Stimulated activated CD4-positive, alpha-beta T cell treated with anti-CD3 and anti-CD28 coated beads, Interleukin-4, amount 100 ng/mL, for 1 hour (primary cell): ENCODE measurements at places on chromosomes 11 and 22.

- no peak for DNase-seq
Measured at GRCh38 chr22:39463931-39464390, 7.1 kb downstream of the MGAT3 start.

DNA sequence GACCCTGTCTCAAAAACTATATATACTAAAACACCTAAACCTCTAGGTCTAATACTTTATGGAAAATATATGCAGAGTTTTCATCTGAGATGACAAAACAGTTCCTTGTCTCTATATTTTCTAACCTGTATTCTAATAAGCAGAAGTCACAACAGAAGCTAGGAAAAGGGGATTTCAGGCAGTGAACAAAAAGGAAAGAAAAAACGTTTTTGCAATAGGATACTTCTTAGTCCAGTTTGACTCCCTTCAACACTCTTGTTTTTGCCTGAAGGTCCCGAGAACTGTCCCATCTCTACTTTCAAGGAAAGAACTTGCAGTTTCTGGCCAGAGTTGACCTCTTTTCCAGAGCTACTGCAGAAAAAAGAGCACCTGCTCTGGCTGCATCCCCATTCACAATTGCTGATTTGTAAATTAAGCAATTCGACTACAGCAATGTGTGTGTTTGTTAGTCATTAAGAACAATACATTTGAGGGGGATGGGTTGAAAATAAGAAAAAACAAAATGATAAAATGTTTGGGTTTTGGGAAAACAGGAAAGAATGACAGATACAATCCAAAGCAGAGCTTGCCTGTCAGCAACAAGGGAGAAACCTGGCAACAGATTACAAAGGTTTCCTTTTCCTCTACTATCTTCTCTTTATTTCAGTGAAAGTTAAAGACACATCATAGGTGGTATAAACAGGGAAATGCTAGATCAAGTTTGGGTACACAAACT is 160.0 kb downstream of the FCHSD2 start:
- DNase-seq, result no peak

- DNase-seq, result no peak
Measured at GRCh38 chr22:23383491-23384361, 196.4 kb downstream of the IGLL1 start.

DNA sequence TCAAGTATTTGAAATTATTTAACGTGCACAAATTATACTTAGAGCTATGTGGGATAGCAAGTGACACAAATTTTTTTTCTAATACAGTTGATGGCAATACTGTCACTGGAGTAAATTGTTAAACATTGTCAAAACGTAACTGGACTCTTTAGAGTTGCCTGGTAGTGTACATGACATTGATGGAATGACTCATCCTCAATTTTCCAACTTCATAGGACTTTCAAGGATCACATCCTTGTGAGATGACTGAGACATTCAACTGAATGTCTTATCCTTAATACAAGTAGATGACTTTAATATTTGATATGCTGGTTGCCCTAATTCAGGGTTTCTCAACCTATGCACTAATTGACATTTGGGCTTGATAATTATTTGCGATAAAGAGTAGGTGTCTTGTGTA is 310.0 kb downstream of the SWAP70 start:
- DNase-seq, result no peak

GRCh38 chr11:12289667-12290476 is 87.5 kb upstream of the PARVA start:
- no peak for DNase-seq

- no peak for DNase-seq
Measured at GRCh38 chr22:30297991-30298701, 8.8 kb upstream of the CASTOR1 start.

GRCh38 chr22:45159652-45160462 is 3.9 kb upstream of the NUP50 start:
- no peak for DNase-seq

- DNase-seq, result no peak
Measured at GRCh38 chr11:64826062-64826461, 15.7 kb upstream of the MEN1 start.

DNA sequence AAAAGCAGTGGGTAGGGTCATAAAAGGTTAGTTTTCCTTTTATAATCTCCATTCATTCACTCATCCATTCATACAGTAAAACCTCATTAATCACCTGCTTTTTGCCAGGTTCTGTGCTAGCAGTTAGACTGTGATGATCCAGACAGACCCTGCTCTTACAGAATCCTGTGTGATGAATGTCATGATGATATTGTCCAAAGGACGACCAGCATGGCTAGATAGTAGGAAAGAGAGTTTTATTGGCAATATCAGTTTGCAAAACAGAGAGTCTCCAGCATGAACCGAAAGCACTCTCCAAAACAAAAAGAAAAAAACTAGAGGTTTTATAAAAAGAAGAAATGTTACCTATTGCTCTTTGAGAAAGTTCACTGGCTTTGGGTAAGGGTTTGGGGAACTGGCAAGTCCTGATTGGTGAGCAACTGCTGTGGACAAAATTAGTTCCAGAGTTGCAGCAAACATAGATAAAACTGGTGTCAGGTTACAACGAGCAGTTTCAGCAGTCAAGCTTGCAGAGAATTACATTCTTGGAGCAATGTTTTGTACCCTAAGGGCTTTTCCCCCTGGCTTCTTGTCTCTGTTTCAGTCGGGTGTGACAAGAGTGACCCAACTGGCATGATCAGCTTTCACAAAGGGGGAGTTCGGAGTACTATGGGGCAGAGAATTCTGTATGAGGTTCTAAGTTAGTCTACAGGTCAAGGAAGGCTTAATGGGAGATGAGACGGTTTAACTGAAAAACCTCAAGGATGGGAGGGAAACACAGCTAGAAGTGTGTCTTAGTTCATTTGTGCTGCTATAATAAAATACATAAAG is 58.3 kb downstream of the HSD17B12 start:
- no peak for DNase-seq

- no peak for DNase-seq
Measured at GRCh38 chr11:17021511-17021910, 7.3 kb upstream of the PLEKHA7 start.

DNA sequence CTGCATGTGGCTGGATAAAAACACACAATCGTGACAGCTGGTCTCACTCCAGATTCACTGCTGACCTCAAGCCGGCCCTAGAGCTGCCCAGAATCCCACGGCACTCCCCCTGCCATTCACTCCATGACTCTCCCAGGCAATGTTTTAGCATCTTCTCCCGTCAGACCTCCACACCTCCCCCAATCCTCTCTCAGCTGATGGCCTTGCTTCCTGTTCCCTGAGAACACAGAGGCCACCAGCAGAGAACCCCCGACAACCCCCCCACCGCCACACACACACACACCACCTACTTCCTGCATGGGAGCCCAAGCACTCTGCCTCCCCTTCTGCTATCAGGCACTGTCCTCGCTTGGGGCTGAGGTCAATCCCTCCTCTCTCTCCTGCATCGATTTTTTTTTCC is 9.3 kb downstream of the TNKS1BP1 start:
- no peak for DNase-seq

- DNase-seq, result peak; percentile 45
Measured at GRCh38 chr22:44026630-44027511, 2.8 kb downstream of the PARVB start.

- DNase-seq, result peak; percentile 88
Measured at GRCh38 chr22:37566903-37567798, 6.9 kb downstream of the CDC42EP1 start.

DNA sequence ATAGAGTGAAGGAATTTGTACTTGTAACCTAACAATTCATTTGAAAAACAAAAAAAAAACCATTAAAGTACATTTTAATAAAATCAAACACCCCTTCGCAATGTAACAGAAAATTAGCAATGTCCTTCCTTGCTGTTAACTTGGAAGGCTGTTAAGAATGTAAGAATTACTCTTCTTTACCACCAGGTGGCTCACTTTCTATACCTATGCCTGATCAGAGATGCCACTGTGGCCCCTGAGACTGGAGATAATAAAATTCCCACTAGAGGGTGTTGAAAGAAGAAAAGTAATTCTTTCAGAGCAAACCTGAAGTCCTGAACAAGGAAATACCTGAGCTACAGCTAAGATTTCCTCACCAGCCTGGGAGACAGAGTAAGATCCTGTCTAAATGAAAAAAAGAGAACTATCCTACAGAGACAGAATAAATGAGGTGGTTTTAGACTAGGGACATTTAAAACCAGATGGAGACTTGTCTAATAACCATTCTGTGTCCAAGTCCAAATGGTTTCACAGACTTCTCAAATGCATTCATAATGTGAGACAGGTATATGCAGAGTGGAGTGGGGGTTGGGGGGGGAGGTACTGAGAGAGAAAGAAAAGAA is 1089.3 kb downstream of the FAM181B start:
- no peak for DNase-seq

- no peak for DNase-seq
Measured at GRCh38 chr11:114170226-114170625, 110.7 kb downstream of the ZBTB16 start.

GRCh38 chr11:11528986-11529385 is 92.8 kb downstream of the GALNT18 start:
- no peak for DNase-seq

- no peak for DNase-seq
Measured at GRCh38 chr11:66131937-66132632, 62.0 kb downstream of the PACS1 start.

DNA sequence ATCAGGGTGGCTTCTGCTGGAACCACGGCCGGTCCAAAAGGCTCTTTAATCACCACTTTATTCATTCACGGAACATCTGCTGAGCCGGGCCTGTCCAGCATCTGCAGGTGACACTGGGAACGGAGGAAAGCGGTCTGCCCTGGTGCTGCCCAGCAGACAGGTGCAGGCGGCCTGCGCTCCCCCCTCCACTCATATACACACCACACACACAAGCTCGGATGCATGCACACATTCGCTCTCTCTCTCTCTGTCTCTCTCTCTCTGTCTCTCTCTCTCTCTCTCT is 736.9 kb downstream of the BRD1 start:
- DNase-seq, result no peak

- DNase-seq, result no peak
Measured at GRCh38 chr11:102573851-102574250, 43.3 kb upstream of the MMP7 start.

DNA sequence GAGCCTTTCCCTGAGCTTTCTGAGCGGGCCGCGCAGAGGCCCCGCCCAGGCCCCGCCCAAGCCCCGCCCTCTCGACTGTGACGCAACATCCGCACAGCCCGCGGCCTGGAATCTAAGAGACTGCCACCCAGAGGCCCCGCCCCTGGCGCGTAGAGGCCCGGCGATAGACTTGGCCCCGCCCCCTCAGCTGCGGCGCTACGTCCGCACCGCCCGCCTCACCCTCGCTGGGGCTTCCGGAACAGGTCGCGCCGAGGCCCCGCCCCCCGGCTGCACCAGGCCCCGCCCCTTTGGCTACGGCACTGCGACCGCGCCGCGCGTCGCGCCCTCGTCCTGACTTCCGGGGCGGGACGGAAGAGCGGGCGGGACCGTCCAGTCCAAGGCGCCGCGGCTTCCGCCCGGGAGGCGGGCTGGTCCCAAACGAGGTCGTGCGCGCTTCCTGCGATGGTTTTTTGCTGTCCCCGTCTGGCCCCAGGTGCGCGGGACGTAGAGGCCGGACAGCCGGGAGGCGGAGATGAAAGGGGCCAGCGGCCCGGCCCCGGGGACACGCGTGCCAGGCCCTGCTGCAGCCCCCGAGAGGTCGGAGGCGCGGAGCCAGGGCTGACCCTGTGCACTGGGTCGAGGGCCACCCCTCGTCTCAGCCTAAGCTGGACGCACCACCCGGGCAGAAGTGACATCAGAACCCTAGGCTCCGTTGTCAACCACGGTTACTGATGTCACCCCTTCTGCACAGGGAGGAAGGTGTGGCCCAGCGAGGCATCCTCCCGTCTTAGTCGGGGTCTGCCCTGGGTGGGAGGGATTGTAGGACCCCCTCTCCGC is 59.0 kb upstream of the WNT7B start:
- peak; percentile 100 for DNase-seq

- peak; percentile 46 for DNase-seq
Measured at GRCh38 chr11:128467610-128468041, 119.7 kb downstream of the ETS1 start.

DNA sequence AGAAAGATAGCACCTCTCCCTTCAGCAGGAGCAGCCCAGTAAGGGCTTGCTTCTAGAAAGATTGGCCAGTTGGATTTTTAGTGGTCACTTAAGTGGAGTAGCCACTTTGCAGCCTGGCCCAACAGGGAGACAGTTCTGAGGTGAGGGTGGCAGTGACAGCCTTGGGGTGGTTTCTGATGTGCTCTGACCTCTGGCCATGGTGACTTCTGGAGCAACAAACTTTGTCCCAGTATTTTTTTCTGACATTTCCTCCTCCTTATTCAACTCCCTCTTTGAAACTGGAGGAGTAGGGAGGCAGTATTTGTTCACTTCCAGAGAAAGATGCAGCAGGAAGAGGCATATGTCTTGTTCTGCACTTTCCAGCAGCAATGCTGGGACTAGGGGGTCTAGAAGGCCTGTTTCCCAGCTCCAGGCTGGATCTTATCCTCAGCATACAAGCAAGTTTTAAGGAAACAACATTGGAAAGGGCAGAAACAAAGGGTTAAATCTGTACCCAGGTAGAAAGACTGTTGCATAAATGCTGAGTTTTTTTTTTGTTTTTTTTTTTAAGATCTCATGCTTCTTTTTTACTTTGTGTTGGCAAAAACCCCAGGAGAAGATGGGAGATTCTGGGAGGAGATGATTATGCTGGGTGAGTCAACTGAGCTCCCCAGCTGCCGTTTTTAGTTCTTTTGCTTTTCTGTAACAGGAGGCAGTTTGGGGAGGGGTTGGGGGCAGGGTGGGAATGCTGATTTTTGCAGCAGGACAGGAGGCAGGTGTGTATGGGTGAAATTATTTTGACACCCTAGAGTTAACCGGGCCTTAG is 37.2 kb downstream of the RCOR2 start:
- DNase-seq, result no peak

DNA sequence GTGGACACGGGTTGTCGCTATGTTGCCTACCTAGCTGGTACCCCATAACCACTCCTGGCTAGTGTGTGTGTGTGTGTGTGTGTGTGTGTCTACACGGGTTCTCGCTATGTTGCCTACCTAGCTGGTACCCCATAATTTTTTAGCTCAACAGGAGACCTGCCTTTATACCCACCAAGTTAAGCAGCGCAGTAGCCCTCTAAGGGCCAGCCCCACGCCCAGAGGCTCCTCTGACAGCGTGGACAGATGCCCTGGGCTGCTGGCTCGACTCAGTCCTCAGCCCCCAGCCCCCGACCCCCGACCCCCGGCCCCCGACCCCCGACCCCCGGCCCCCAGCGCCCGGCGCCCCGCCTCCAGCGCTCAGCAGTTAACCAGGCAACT is 351 bp upstream of the AKIP1 start:
- DNase-seq, result no peak

DNA sequence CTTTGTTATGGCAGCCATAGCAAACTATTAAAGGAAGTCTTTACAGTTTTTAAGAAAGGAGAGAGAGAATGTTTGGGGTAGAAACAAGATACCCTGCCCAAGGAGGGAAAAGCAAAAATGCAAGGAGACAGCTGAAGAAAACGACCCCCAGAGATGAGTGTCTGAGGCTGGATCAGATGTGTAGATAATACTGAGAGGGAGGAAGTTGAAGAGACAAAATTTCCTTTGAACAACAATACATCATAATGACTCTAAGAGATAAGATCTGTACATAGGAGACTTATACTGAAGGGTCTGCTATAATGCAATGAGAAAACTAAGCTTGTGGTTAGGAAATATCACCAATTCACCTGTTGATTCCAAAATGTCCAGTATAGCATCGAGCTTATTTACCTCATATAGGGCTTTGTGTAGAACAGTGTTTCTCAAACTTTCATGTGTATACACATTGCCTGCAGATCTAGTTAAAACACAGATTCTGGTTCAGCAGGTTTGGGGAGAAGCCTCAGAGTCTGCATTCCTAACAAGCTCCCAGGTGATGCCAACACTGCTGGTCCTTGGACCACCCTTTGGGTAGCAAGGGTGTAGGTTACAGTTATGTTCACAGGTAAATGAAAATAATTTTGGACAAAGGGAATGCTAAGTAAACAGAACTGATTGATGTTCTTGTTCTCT is 5.8 kb upstream of the CEP295 start:
- no peak for DNase-seq

GRCh38 chr11:41306431-41306830 is 153.0 kb downstream of the LRRC4C start:
- DNase-seq, result no peak
